HCT116 (cell line): ENCODE measurements at places on chromosomes 4 and X.
A peak's percentile ranks its signal among the peaks of the same experiment; 100 is the strongest.

DNA sequence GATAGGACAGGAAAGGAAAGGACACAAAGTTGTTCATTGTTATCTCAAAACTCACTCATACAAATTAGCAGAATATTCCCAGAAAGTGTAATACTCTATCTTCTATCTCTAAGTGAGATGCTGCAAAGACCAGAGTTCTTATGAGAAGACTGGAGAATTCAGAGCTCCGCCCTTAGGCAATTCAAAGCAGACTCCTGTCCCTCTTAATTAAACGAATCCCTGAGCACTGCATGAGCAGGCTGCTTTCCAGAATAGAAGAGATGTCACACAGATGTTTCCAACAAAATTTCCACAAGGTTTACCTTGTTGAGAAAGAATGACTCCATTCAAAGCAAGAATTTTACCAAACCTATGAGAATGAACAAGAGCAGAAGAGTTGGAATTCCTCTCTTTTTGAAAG is 630.8 kb upstream of the INTU start:
- no peak for DNase-seq

DNA sequence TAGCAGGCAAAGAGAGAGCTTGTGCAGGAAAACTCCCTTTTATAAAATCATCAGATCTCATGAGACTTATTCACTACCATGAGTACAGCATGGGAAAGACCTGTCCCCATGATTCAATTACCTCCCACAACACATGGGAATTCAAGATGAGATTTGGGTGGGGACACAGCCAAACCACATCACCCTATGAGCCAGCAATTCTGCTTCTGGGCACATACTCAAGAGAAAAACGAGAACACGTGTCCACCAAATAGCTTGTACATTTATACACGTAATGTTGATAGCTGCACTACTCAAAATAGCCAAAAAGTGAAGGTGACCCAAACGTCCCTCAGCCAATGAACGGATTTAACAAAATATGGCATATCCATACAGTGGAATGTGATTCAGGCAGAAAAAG is 94.5 kb upstream of the DHRSX start:
- no peak for DNase-seq

- DNase-seq, result no peak
Measured at GRCh38 chr4:127555106-127555505, 77.7 kb upstream of the INTU start.

DNA sequence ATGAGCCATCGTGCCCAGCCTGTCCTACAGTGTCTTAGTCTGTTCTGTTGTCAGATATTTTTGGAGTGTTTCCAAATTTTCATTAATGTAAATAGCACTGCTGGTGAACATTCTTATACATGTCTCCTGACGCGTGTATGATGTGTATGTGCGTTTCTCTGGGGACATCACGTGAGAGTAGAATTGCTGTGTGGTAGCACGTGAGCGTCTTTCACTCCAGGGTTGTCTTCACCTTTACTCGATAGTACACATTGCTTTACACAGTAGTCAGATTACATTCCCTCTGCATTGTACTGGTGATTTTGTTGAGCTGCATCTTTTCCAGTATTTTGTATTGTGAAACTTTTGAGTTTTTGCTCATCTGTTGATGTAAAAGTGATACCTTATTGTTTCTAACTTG is 60.0 kb downstream of the ARHGAP10 start:
- DNase-seq, result no peak

DNA sequence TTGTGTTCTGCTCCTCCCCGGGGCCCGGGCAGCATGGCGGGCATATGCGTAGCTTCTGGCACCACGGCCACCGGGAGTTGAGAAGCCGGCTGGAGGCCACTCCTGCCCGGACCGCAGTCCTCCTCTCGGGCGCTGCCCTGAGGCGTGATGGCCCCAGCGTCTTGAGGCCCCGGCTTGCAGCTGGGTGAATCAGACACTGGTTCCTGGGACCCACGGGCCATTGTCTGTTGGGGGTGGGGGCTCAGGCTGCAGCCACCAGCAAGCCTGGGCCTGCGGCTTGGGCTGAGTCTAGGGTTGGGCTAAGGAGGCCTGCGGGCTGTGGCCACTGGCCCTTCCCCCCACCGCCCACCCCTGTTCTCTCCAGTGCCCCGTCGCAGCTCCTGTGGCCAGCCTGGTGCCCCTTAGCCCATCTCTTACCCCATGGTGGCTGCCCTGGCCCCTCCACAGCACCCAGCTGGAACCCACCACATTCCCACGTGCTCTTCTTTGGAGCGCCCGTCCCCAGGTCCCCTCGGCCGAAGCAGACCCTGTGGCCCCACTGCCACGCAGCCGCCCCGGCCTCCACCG is 6.7 kb upstream of the UVSSA start:
- no peak for DNase-seq

DNA sequence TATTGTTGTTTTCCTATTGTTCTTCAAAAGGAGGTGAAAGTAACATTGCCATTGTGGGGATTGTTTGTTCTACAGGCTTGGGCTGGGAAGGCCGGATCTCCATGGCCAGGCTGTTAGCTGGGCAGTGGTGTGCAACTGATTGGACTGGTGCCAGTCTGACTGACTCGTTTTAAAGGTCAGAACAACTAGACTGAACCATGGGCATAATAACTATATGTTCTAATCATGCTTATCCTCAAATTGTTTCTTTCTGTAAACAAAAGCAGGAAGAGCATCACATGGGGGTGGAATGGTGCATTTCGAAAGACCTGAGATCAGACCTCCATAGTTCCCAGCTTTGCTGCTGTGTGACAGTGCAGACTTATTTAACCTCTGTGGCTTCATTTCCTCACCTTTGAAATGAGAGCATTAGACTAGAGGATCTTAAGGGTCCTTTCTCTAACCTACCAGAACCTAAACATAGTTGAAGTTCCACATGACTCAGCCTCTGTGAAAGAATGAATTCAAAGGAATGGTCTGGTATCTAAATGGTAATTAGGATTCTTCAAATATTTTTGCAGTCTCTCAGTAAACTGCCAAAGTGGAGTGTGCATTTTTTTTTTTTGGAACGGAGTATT is 66.7 kb upstream of the PGRMC2 start:
- no peak for DNase-seq

DNA sequence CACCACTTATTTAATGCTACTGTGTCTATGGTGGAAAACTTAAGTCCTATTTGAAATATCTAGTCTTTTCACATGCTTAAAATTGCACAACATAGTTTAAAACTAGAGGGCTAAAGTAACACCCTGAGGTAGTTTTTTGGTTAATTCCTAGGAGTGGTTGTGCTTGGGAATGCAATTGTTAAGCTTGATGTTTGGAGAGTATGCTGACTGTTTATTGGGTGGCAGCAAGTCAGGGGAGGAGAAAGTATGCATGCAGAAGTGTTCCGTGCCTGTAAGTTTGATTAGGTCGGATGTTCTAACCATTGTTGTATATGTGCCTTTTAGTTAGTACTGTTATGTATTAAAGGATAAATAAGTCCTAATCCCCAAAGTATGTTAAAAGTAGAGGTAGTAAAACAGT is 40.5 kb downstream of the CXCL8 start:
- no peak for DNase-seq

DNA sequence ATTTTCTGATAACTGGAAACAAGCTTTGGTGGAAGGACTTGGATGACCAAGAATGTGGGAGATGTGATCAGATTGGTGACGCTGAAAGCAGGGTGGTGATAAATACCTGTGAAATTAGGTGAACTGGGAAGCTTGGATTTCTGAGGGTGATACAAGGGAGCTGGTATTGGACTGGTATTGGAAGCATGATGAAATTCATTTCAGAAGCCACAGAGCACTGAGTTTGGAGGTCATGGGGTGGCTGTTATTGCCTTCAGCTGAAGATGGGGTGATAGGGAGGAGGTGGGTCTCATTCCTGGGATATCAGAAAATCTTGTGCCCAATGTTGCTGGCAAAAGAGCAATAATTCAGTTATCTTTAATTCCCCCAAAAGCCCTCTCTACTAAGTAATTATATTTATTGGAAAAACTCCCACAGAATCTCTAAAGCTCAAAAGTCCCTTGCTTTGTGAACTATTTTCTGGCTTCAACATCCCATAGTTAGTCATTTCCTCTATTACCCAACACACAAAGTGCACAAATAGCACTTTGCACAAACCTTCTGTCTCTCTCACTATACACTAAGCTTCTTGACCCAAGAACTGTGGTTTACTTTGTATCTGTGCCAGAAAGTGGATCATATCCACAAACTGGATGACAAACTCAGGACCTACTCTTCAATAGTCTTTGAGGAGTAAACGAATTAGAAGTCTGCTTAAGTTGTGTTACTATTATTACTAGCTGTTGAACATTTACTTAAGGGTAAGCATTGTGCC is 23.1 kb upstream of the CAMK2D start:
- DNase-seq, result peak; percentile 6

DNA sequence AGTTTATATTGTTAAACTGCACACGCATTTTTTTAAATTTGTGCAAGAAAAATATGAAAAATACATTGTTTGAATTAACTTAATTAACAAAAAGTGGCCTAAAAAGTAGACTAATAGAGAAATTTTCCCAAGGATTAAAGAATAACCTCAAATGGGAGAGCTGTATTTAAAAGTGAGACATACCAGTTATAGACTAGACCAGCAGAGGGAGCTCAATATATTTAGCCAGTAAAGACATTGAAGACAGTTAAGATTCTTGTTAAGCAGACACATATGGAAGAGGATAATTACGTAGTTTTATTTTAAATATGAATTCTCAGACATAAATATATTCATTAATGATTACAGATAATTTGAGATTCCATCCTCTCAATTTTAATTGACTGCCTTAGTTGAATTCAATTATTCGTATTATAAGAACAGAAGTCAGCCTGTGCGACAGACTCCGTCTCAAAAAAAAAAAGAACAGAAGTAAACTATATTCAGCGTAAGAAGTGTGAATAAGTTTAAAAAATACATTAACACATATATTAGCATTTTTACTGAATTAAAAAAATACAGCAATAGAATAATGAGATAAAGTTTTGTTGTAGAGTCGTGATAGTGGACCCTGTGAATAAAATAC is 64.8 kb downstream of the GLRA3 start:
- peak; percentile 40 for DNase-seq

DNA sequence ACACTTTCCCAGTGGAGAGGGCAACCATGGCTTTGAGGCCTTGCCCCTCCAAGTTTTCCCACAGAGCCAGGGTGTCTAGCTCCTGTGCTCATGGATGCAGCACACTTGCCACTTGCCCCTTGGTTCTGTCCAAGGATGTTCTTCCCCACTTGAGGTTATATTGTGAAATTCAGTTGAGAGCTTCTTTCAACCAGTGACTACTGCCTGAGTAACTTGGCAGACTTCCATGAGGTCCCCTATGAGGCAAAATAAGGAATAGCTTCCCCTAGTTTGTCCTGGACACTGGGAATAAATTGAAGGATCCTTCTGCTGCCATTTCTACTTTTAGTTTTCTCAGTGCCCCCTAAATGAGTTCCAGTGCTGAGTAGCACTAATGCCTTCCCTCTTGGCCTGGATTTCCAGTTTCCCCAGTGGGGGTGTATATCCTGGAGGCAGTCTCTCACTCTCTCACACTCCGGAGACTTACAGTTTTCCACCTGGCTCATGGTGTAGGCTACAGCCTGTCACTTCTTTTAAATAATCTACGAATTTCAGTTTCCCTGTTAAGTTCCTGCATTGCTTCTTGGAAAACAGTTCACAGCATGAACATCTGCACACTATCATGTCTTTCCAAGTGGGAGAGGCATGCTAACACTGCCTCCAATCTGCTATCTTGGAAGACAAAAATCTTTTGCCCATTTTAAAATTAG is 36.4 kb upstream of the ADH4 start:
- DNase-seq, result no peak

DNA sequence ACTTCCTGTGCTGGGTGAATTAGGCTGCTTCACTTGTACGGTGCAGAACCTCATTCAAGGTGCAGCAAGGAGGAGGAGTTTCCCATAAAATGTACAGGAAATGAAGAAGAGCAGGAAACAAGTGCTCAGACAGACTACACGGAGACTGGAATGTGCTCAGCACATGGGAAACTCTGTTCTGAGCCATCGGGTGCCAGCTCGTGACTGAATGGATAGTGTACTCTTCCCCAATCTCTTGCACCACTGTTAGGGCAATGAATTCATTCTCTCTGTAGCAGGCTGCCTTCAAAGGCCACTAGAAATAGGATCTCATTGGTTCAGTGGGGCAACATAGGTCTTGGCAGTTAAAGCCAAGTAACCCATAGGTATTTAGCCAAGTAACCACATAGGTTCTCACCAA is 200.0 kb upstream of the LDB2 start:
- no peak for DNase-seq

GRCh38 chr4:182192511-182193181 is 50.6 kb upstream of the TENM3 start:
- DNase-seq, result no peak

- DNase-seq, result no peak
Measured at GRCh38 chrX:134244043-134244442, 7.1 kb downstream of the CCDC160 start.

DNA sequence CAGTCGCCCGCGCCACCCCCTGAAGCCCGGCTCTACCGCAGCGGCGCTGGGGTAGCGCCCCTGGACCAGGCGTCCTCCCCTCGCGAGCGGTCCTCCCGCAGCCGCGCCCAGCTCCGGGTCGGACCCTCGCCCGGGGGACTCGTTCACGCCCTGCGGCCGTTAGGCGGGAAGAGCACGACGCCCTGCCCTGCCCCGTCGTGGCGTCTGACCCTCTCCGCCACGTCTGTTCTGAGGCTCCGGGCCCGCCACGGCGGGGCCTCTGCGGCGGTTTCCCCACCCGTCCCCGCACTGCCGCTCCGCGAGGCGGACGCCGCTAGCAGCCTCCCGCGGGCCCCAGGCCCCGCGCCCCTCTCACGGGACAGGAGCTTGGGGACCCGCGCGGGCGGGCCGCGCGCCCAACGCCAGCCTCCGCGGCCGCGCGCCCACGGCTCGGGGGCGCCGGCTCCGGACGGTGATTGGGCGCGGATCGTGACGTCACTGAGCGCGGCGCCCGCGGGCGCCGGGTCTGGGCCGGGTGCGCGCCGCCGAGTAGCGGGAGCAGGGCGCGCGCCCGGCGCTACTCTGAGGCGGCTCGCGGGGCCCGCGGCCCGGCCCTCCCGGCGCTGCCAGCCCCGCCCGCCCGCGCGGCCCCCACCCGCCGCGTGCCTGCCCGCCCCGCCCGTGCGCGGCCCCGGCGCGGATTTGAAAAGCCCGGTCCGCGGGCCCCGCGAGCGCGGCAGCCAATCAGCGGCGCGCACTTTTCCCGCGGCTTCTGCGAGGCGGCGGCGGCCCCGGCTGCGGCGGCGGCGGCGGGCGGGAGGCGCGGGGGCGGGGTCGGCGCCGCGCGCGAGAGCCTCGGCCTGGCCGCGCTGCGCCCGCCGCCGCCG is at the start of gene NSD2:
TSS of gene NSD2 (plus strand) at position 816 of the 866 bp plus-strand sequence. CDS start 29,262 bp downstream, outside the sequence.
- DNase-seq, result peak; percentile 68

DNA sequence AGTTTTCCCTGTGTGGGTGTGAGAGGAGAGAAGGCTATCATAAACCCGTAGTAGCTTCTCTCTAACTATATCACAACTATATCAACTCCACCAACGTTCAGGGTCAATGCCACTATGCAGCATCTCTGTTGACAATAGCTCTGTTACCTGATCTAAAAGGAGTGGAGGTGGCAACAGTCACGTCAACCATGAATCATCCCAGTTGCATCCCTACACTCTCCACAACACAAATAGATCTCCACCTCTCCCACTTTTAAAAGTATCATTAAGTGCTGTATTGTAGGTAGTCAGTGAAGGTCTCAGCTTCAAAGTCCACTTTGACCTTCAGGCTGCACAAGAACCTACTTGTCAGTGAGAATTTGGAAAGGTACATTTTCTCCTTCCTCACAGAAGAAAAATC is 600.5 kb upstream of the GRIA3 start:
- DNase-seq, result no peak
